ENCODE measurements at places on chromosomes 2 and 18.
A peak's percentile ranks its signal among the peaks of the same experiment; 100 is the strongest.

DNA sequence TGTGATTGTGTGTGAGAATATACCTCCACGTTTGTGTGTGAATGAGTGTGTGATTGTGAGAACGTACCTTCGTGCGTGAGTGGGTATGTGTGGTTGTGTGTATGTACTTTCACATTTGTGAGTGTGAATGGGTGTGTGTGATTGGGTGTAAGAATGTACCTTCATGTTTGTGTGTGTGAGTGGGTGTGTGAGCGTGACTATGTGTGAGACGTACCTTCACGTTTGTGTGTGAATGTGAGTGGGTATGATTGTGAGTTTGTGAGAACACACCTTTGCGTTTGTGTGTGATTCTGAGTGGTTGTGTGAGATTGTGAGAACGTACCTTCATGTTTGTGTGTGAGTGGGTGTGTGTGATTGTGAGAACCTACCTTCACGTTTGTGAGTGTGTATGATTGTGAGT is 5.8 kb upstream of the ADCY3 start:
- DNase-seq, result no peak

DNA sequence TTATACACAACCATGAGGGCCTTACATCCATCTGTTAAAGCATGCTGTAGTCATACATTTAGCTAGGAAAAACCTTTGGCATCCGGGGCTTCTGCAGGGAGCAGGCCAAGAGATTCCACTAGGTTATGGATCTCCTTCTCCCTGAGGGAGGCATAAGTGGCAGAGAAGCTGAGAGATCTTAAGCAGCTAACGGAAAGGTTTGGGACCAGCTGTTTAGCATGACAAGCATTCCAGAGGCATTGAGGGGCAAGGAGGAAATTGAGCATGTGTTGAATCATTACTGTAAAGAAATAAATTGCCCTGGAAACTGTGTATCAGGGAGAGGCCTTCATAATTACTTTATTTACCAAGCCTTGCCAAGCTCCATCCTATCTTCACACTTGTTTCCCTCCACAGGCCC is 643.1 kb downstream of the CNTNAP5 start:
- no peak for DNase-seq

DNA sequence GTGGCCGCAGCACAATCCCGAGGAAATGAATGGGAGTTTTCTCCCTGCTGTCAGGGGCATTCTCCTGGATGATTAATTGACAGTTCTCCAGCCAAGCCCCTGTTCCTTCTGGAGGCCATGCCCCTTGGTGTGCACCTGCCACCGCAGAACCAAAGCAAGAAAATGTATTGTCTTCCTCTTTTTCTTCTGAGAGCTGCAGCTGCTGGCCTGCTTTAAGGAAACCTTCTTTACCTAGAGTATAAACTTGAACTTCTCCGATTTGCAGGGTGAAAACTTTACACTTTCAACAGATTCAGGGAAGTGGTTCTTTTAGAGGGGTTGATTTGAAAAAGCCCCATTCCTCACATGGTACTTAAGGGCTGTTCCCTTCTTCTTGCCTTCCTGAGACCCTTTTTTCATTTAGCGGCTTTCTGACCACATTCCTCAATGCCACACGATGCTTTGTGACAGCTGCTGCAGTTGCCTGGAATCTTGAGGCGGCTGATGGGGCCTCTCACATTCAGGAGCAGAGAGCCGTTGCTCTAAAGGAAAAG is 402.8 kb downstream of the TXNL1 start:
- DNase-seq, result no peak

GRCh38 chr2:168753765-168754329 is 48.6 kb upstream of the NOSTRIN start:
- no peak for DNase-seq

DNA sequence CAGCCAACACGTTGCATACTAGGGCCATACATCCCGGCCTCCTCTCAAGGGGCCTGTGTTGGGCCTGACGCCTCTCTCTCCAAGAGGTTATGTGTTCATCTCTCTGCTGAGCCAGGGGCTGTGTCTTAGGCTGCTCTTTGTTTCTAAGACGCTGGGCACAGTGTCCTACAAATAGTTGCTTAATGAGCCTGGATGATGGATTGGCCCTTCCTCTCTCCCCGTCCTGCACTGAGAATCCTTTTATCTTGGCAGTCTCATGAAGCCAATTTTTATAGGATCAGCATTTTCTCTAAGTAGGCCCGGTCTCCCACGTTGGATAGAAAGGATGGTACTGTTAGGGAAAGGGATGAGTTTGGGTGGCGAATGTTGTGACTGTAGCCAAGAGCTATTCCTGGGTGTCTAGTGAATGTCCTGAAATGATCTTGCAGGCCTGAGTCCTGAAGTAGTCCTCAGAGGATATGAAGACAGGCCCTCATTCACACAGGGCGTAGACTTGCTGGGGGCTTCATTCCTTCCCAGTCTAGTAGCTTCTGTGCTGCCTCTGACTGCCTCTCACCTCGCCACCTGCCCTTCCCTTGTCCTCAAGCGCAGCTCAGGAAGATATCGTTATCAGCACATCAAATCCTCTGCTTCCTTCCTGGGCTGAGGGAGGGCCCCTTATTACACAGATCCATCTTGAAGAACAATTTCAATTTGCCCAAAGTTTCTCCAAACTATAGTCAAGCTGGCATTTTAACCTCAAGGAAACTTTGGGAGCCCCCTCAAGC is 8.8 kb downstream of the LBH start:
- no peak for DNase-seq

DNA sequence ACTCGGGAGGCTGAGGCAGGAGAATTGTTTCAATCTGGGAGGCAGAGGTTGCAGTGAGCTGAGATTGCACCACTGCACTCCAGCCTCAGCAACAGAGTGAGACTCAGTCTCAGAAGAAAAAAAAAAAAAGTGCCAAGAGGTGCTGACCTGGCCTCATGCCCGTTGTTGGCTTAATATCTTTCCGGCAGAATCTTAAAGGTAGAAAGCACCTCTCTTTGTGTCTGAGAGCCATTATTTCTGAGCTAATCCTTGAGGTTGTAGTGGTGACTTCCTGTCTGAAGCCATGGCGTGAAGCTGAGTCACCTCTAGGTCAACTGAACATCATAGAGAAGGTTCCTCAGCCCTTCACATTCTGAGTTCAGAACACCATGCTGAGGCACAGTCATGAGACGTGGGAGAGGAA is 60.4 kb downstream of the WDSUB1 start:
- DNase-seq, result peak; percentile 54

DNA sequence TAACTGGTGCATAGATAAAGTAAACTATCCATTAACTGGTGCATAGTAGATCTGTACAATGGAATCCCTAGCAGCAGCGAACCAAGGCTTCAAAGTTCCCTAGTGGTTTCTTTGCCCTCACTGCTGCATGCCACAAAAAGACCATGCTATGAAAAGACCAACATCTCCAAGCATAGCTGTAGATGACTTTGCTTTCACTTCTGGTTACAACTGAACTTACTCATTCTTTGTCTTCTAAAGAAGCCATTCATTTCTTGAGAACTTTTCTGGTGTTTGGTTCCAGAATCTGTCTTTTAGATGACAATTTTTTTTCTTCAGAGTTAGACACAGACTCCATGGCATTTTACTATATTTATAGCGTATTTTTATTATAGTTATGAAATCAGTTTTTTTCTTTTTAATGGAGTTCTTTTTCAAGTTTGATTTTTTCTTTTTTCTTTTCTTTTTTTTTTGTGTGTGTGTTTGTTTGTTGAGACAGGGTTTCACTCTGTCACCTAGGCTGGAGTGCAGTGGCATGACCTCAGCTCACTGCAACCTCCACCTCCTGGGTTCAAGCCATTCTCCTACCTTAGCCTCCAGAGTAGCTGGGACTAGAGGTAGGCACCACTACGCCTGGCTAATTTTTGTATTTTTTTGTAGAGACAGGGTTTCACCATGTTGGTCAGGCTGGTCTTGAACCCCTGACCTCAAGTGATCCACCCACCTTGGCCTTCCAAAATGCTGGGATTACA is 63.6 kb downstream of the SLC35F5 start:
- DNase-seq, result no peak

DNA sequence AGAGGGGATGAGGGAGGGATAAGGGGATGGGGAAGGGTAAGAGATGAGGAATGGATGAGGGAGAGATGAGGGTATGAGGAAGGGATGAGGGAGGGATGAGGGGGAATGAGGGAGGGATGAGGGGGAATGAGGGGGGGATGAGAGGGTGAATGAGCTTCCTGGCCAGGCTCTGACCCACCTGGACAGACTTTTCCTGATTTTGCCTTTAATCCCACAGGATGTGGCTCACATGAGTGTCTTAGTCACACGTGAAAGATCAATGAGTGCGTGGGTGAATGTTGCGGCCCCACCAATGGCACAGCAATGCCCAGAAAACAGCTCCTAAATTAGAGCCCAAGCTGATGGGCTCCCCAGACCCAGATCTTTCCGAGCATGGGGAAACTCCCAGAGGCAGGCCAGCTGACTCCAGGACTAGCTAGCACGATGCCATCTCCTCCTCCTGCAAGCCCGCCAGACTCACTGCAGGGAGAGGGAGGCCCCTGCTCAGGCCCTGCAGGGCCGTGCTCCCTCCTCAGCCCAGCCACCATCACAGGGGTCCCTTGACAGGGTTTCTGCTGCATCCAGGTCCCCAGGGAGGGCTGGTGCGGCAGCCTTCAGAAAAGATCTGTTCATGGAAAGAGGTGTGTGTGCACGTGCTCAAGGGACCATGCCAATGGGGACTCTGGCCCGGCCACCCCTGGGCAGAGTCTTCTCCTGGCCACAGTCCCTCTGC is 41.4 kb downstream of the AQP12A start:
- DNase-seq, result no peak

GRCh38 chr2:105678346-105678745 is 66.4 kb upstream of the NCK2 start:
- no peak for DNase-seq

DNA sequence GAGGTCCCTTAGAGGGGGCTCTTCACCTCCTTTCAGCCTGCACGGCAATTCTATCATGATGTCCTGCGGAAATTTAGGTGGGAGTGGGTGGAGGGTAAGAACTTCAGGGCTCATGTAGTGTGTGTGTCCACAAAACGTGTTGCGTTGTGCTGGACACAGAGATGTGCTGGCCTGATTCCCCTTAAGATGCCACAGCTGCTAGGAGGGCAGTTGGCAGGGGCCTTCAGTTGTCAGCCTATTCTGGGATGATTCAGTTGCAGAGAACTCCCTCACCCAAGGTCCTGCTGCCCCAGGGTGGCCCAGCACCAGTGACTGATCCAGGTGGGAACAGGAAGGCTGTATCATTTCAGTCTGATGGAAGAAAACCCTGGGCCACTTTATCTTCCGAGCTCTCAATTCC is 1.0 kb upstream of the HJURP start:
- DNase-seq, result no peak

DNA sequence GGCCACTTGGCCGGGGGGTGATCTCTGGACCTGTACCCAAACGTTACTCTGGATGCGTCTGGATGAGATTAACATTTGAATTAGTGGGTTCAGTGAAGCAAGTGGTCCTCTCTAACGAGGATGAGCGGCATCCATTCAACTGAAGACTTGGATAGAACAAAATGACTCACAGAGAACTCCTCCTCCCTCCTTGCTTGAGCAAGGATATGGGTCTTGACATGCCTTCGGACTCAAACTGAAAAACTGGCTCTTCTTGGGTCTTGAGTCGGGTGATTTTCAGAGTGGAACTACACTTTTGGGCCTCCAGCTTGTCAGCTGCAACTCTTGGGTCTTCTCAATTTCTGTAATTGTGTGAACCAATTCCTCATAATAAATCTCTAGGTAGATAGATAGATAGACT is 47.2 kb downstream of the NETO1 start:
- DNase-seq, result no peak

DNA sequence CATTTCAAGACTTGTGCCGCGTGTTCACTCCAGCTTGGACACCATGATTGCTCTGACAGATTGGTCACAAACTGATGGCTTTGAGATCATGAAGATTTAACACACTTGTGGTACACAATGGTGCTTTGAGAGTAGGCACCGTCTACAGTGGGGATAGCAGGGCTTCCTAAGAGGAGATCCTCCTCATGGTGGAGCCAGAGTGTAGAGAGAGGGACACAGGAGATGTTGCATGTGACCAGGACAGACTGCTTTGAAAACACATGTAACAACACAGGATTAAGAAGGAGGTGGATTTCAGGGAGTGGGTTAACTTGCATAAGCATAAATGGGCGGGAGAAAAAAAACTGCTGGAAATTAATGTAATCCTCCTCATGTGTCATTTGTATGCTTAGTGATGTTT is 95.7 kb upstream of the LINC00305 start:
- no peak for DNase-seq

DNA sequence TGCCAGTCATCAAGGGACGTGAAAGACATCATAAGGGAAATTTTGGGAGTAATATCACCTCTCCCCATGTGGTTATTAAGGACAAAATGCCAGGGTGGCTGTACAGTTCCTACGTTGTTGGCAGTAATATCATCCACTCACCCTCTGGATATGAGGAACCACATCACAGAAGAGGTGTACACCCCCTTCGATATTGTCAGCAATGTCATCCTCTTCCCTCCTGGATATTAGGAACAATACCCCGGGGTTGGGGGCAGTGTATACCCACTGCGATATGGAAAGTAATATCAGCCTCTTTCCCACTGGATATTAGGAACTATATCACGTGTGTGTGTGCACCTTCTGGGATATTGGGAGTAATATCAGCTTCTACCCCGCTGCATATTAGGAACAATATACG is 1933.3 kb downstream of the SUCLG1 start:
- no peak for DNase-seq

- no peak for DNase-seq
These were observed 107.3 kb downstream of the CABYR start for GRCh38 chr18:24246143-24246542.

GRCh38 chr2:216777637-216778273 is 82.1 kb downstream of the TNP1 start:
- peak; percentile 76 for DNase-seq

DNA sequence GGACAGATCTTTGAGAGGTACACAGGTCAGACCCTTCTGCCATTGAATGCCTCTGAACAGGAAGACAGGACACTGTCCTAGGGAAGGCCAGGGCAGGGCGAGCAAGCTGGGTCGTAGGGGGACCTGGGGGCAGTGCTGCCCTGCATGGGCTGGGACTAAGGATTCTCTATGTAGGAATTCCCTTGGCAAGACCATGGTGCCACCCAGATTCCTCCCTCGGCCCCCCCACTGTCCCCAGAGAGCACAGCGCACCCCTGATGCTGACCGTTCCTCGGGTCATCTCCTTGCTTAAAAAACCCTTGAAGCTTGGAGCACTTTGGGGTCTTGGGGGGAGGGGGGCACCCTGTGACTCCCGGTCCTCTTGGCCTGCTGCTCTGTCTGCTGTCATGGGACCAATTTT is 195.1 kb downstream of the SEPTIN10 start:
- DNase-seq, result no peak

DNA sequence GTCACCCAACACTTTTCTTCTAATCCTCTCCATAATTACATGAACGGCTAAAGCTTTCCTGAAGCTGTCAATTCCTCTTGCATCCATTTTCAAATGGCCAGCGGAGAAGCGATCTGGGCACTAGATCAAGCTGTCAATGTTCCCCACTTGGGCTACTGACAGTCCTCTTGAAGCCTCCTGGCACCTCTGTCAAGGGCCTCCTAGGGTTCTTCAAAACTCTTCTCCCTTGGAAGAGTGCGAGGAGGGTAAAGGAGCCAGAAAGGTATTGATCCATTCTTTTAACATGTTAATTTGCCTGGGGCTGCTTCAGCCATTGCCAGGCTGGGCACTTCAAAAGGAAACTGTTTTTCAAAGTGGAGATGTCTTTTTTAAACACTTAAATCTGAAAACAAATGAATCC is 19.8 kb downstream of the EPHA4 start:
- no peak for DNase-seq

GRCh38 chr18:33578518-33579348 is 714 bp downstream of the ASXL3 start:
- no peak for DNase-seq

All from foreskin melanocyte (primary cell).